Right renal cortex interstitium (tissue), 3 donors: ENCODE measurements at places on chromosomes 3 and 15. TPM values are rescaled to one million over a fixed set of nuclear protein-coding genes. Genes with fewer than 3 reads are reported as not detected.
A peak's percentile ranks its signal among the peaks of the same experiment; 100 is the strongest.

The PLAAT1 gene
- polyA plus RNA-seq = 3.8 TPM

GRCh38 chr3:118098827-118099226 is 935.8 kb downstream of the IGSF11 start:
- no peak for DNase-seq

The ATP10A gene
- 2.3 TPM for polyA plus RNA-seq

GRCh38 chr3:39193391-39193790 is 996 bp upstream of the XIRP1 start:
- no peak for DNase-seq

GRCh38 chr15:42955518-42955917 is 34.9 kb upstream of the TTBK2 start:
- DNase-seq = no peak

DNA sequence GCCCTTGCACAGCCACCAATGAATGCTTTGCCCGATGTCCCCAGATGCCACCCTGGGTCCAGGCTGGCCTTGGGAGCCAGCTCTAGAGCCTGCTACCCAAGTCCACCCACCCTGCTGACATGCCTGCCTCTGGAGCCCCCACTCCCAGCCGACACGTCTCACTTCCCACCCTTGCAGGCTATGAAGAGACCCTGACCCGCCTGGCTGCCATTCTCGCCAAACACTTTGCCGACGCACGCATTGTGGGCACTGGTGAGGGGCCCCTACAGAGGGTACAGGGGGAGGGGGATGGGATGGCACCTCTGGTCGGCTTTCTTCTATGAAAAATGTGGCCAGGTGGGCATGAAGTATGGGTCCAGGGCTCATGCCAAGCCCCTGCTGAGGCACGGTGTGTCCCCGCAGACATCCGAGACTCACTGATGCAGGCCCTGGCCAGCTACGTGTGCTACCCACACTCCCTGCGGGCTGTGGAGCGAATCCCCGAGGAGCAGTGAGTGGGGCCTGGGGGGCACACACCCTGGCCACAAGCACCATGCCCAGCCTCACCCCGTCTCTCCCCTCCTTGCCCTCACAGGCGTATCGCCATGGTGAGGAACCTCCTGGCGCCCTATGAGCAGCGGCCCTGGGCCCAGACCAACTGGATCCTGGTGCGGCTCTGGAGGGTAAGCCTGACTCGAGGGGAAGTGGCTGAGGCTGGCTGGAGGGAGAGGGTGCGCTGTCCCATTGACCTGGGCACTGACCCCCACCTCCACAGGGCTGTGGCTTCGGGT is 6.0 kb downstream of the AMIGO3 start:
- no peak for DNase-seq

GRCh38 chr3:30952786-30953185 is 58.3 kb upstream of the GADL1 start:
- no peak for DNase-seq

DNA sequence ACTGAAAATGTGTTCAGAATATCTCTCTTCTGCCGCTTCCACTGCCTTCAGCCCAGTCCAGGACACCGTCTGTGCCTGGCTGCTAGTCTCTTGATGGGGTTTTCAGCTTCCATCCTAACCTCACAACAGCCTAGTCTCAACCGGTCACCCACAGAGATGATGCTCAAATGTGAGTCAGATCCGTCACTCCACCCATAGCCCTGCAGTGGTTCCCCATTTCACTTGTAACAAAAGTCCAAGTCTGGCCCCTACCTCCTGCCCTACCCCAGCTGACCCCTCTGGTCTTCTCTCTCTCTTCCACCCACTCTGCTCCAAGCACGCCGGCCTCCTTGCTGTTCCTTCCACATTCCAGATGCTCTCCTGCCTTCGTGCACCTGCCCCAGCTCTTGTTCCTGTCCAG is 68.1 kb downstream of the PPARG start:
- DNase-seq = no peak

DNA sequence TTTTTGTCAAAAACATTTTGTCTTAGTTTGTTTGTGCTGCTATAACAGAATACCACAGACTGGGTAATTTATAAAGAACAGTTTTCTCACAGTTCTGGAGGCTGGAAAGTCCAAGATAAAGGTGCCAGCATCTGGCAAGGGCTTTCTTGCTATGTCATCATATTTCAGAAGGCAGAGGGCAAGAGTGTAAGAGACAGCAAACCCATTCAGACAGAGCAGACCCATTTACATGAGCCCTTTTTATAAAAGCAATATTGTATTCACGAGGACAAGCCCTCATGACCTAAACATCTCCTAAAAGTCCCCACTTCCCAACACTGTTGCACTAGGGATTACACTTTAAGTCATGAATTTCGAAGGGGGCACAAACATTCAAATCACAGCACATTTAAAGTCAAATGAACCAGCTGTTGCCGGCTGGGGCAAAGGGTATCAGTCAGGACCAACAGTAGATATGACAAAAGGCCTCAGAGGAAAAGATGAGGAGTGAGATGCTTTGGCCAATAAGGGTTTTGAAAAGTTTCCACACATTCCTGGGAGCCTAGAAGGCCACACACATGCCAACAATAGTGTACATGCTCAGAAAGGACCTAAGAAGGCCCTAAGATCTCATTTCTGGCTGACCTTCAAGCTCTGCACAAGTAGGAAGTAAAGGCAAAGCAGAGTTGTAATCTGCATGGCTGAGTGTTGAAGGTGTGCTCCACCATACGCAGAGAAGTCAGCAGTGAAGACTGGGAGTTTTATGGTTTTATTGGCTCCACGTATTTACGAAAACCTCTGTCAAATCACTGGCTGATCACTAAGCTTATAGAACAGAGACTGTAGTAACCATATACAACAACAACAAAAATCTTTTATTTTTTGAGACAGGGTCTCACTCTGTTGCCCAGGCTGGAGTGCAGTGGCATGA is 37.9 kb downstream of the UQCC5 start:
- DNase-seq = no peak

GRCh38 chr3:13461169-13462124 is 18.7 kb upstream of the HDAC11 start:
- DNase-seq = no peak

The CCR5 gene
- polyA plus RNA-seq = 0.69 TPM

- no peak for DNase-seq
Measured at GRCh38 chr15:65021488-65021887, 8.0 kb downstream of the MTFMT start.

DNA sequence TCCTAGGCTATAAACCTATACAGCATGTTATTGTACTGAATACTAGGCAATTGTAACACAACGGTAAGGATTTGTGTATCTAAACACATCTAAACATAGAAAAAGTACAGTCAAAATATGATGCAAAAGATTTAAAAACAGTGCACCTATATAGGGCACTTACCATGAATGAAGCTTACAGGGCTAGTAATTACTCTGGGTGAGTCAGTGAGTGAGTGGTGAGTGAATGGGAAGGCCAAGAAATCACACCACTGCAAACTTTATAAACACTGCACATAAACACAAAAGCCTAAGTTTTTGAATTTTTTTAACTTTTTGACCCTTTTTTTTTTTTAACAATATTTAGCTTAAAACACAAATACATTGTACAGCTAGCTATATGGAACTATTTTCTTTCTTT is 204.7 kb upstream of the CTNNB1 start:
- DNase-seq = no peak

The CLDN1 gene
- polyA plus RNA-seq = 65.5 TPM

DNA sequence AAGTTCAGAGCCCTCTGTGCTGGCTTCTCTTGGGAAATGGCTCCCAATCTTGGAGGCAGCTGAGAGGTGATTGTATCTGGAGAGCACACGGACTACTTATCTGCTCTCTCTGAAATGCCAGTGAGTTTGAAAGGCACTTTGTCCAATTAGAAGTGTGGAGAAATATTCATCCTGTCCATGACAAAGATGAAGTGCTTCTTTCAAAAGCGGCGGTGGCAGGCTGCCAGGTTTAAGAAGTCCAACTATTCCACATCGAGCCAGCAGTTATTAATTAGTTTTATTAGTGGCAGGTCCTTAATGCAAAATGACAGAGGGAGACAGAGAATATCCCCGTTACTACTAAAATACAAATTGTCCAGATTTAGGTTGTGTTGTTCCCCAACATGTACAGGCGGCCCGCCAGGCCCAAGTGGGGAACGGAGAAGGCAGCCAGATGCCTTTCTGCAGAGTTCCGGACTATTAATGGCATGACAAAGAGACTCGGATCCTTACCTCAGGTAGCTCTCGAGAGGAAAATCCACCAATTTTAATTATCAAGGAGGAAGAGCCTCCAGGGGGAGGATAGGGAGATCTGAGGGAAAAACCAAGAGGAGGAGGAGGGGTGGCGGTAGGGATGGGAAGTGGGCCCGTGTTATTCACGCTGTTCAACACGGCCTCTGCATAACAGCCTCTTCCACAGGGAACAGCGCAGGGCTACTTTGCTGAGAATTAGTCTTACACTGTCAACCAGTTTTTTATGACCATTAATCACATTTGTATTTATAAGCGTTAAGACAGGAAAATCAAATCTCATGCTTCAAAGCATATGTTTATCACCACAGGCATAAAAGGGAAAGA is 42.0 kb downstream of the RORA start:
- DNase-seq = no peak

DNA sequence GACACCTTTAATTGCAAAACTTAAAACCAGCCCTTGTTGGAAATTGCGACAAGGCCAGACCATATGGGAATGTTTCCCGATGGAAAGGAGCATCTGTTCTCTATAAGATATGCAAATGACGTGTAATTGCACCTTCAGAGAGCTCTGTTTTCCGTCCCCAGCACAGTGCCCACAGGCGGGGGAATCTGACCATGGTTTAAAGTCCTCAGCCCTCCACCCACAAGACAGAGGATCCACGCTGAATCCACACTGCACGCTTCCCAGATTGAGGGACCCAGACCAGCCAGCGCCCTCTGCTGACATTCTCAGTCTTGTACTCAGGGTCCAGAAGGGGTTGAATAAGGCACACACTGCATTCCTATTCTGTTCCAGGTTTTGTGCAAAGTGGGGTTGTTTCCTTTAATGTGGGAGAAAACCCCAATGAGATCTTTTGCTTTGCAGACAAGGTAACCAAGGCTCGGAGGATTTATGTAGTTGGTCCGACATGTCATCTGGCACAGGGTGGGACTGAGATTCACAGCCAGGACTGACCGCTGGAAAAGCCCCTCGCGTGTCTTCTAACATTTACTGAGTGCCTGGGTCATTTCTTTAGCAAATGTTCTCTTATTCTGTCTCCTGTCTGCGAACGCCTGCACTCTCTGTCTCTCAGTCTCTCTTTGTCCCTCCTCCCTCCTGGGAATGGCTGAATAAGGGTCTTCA is 36.8 kb upstream of the KLHL25 start:
- DNase-seq = peak; percentile 21

GRCh38 chr15:70033109-70033508 is 64.6 kb downstream of the TLE3 start:
- DNase-seq = no peak

GRCh38 chr3:36379872-36380220 is 458 bp upstream of the STAC start:
- no peak for DNase-seq

The C3orf20 gene
- 0.38 TPM for polyA plus RNA-seq

The NMNAT3 gene
- 10.6 TPM for polyA plus RNA-seq

DNA sequence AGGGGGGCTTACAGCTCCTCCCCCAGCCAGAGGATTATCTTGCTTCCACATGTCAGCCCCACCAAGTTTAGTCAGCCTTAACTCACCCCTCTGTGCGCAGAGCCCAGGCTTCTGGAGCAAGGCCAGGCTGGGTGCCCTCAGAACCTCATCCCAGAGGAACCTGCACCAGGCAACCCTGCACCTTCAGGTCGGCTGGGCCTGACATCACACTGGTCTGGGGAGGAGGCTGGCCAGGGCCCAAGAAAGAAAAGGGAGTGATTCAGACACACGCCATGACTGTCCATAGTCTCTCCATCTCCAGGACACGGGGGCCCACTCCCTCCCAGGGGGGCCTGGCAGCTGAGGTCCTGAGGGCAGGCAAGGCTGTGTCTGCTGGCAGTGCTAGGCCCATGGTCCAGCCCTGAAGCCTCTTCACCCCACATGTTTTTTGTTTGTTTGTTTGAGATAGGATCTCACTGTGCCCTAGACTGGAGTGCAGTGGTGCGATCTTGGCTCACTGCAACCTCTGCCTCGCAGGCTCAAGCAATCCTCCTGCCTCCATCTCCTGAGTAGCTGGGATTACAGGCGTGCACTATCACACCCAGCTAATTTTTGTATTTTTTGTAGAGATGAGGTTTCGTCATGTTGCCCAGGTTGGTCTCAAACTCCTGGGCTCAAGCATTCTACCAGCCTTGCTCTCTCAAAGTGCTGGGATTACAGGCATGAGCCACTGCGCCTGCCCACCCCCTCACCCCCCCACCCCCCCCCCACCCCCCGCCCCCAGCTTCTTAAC is 11.1 kb downstream of the TNK2 start:
- no peak for DNase-seq

DNA sequence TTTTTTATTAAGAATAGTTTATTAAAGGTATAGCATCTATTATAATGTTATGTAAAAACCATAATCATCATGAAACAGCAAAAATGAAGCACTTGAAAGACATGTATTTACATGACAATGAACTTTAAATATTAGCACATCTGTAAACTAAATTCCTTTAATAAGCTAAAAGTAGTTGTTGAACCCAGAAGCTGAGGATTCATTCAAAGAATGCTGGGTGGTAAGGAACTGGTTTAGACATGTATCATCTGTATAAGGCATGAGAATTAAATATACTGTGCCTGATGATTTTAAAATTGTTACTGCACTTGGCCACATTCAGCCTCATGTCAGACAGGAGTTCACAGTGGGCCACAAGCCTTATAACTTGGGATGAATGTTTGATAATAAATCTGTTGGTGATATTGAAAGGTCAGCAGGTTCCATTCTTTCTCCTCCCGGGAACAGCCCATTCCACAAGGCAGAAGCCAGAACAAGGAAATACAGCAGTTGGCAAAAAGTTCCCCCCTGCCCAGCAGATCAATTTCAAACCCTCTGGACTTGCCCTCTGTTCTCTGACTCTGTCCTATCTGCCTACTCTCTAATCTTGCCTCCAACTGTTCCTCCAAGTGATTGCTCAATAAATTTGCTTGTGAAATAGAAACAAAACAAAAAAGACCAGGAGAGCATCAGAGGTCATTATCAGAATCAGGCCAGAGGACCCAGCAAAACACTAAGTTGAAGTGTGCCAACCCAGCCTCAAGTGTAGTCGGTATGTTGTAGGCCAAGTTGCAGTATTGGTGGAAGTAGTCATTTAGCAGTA is 49.8 kb upstream of the TEX264 start:
- DNase-seq = no peak

DNA sequence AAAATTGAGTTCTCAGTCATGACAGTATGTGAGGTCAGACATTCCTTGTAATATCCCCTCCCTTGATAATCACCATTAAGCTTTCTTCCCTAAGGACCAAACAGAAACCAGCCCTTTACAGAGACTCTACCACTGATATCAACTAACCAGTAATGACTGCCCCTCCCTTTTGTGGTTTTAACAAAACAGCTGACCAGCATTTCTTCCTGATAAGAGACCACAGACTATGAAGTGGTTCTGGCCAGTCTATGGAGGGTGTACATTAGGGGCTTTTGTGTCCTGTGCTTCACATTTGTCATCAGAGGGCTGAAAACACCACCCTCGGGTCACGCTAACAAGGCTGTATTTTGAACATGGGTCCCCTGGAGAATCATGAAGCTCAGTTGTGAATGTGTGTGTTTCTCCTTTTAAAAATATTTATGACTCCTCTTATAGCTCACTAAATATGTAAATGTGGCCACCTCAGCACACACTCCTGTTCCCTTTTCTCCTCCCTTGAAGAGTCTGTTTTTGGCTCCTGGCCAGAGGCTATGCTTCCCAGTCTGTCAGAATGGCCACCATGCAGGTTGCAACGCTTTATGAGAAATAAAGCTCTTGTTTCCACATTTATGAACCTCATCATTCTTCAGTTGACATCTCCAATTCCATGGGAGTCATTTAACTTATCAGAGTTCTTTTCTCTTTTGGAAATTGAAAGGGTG is 239.3 kb downstream of the CPNE4 start:
- DNase-seq = no peak

- no peak for DNase-seq
Measured at GRCh38 chr3:52493232-52494017, 1.7 kb upstream of the STAB1 start.
